ENCODE measurements at places on chromosomes 2 and 18. TPM values are rescaled to one million over a fixed set of nuclear protein-coding genes. Genes with fewer than 3 reads are reported as not detected.

GRCh38 chr2:108615480-108616090 is 81.3 kb downstream of the LIMS1 start:
- DNase-seq: no peak

DNA sequence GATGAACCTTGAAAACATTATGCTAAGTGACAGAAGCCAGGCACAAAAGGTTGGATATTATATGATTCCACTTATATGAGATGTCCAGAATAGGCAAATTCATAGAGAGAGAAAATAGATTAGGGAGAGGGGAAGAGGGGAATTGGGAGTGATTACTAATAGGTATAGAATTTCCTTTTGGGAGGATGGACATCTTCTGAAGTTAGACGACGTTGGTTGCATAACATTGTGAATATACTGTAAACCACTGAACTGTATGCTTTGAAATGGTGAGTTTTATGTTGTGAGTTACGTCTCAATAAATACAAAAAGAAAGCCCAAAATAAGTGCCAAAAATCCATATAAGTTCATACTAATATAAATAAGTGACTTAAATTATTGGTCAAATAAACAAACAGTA is 18.6 kb upstream of the CYP26B1 start:
- no peak for DNase-seq

GRCh38 chr2:189927823-189928222 is 134.7 kb downstream of the MSTN start:
- DNase-seq: no peak

GRCh38 chr18:61400716-61401115 is 67.5 kb downstream of the CDH20 start:
- DNase-seq: no peak

- no peak for DNase-seq
Measured at GRCh38 chr2:225074919-225075681, 32.8 kb upstream of the DOCK10 start.

RTP5 gene
- total RNA-seq: not detected

DNA sequence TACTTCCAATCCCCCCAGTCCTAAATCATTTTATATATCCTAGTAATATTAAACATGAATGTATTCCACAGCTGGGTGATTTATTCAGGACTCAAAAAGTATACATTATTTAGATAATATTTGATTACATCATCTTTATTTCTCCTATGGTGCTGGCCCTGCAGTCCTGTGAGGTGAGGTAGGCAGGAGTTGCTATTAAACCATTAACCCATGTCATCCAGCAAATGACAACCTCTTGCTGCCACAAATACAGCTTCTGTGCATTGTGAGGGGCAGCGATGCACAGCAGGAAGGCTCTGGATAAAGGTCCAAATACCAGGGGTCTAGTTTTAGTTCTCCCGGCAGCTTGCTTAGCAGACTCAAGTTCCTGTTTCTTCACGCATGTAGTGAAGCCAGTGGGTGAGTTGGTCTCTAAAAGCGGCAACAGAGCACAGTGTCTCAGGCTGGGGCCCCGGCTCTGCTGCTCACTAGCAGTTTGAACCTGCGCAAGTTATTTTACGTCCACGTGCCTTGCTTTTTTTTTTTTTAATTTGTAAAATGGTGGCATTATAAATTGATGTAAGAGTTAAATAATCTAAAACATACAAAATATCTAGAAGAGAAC is 36.1 kb downstream of the INSIG2 start:
- no peak for DNase-seq

ABCG8 gene
- total RNA-seq: 0.11 TPM

- peak; percentile 80 for DNase-seq
Measured at GRCh38 chr2:126886211-126886915, 12.3 kb upstream of the TEX51 start.

GRCh38 chr2:33153008-33153407 is 206.3 kb downstream of the LTBP1 start:
- no peak for DNase-seq

IL36B gene
- total RNA-seq: not detected

- DNase-seq: no peak
Measured at GRCh38 chr2:183666031-183666430, 541.8 kb downstream of the NUP35 start.

DNA sequence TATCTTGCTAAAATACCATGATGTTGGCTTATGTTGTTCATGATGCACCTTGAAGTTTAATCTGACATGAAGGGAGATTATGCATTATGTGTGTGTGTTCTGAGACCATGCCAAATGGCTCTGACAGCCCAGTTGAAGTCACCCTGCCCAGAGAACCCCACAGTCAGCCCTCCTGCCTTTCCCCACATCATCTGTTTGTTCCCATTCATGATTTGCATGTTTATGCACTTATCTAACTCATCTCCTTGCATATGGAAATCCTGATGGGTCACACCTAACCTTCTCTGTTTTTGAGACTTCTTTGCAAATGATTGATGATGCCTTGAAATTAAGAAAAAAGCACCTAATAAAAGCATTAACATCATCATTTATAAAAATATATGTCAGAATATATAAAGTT is 752.2 kb downstream of the GALR1 start:
- no peak for DNase-seq

GRCh38 chr18:7206217-7206616 is 24.7 kb upstream of the LRRC30 start:
- no peak for DNase-seq

DNA sequence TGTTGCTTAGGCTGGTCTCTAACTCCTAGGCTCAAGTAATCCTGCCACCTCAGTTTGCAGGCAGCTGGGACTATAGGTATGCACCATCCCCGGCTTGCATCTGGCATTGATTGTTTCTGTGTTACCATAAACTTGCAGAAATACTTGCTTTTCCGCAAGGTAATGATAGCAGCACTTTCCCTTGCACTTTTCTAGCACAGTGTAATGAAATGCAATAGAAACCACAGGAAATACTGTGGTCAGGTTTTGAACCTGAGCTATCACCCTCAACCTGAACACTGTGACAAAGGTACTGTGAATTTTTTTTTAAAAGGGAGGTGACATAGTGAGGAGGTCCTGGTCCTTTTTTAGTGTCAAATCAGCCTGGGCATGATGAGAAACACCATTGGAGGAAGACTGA is 38.3 kb downstream of the DHRS9 start:
- DNase-seq: no peak

DNA sequence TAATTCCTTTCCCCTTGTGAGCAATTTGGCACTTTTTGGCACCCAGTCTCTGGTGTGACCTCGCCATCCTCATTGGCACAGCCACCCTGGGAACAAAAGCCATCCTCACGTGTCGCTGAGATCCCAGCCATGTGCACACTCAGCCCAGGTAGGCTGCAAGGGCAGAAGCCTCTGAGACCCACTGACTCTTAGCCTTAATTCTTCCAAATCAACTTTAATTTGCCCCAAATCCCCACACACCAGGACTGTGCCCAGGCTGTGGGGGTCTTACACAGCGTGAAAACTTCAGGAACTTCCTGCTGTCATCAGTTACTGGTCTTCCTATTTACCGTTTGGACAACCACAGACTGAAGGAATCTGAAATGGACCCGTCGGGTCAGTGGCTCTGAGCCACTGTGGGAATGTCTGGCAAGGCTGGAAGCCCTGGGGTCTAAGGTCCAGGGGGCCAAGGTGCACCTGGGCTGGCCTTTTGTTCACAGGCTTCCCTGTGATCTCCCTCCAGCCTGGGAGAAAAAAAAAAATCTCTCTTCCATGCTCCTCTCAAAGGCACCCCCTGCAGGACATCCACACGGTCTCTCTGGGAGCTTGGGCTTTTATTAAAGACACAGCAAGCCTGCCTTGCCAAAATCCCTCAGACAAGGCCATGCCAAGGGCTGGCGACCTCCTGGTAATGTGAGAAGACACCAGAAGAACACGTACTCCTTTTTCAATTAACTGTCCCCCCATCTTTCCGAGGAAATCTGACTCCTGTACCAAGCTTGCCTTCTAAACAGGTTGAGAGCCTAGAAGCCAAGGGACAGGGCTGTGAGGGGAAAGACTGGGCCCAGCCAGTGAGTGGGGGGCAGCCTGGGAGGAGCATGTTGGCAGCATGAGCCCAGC is 42.1 kb upstream of the LAPTM4A start:
- peak; percentile 76 for DNase-seq

NGEF gene
- not detected for total RNA-seq

- no peak for DNase-seq
Measured at GRCh38 chr2:12642859-12643258, 73.9 kb upstream of the TRIB2 start.

- no peak for DNase-seq
Measured at GRCh38 chr2:210190345-210190744, 19.1 kb upstream of the KANSL1L start.

DNA sequence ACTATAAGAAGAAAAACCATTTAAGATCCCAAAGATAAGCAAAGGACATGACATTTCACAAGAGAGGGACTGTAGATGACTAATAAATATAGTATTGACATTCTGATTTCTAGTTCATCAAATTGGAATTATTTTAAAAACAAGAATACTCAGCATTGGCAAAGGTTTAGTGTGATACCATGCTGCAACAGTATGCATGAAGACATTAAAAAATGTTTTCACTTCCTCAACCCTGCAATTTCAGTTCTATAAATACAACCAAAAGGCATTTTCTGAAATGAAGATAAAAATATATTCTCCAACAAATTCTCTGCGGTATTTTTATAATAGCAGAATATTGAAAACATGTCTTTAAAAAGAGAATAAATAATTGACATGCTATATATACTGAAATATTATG is 2.1 kb downstream of the C2orf81 start:
- DNase-seq: no peak

MIB1 gene
- total RNA-seq: 16.5 TPM

DNA sequence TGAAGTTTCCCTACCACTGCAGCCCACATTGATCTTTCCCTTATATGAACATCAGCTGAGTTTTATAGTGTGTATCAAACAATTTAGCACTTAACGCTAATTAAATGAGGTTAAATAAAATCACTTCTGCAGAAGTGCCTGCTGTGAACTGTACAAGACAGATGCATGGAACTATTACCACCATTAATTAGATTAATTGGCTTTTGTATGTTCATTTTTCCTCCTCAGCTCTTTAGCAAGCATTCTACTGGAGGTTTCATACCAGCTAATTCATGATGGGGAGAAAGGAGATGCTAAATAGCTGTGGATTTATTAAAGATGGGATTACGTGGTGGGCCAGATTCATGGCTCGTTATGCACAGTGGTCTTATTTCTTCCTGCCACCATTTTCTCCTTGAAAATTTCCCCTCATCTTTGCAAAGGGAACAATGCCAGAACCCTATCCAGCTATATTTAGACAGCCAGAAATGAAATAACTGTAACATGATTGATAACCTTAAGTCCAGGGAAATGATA is 96.7 kb downstream of the CNTNAP5 start:
- no peak for DNase-seq

DNA sequence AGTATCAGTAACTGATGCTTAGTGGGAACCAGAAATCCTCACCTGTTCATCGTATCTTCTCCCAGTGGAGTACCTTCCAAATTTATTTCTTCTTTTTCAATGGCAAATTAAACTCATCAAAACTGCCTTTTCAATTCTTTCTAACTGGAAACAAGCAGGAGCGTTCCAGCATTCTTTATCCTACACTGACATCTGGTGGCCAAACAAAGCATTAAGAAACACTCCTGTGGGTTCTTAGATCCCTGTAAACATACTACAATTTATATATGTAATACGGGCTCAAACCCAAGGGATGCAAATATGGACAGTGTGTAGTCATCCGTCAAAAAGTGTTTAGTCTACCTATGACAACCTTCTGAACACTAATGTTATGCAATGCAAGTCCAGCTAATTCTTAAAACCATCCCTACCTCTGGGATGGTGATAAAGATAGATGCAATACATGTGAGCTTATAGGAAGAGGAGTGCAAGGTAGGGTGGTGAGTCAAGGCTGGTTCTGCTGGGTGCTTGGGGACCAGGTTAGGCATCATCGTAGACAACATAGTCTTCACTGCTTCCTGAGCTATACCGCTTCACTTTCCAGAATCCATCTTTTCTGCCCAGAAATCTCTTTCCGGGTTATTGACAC is 375.0 kb downstream of the CTNNA2 start:
- no peak for DNase-seq

KCNG2 gene
- total RNA-seq: not detected

GAL3ST2 gene
- not detected for total RNA-seq

- peak; percentile 64 for DNase-seq
Measured at GRCh38 chr18:63155169-63155852, 164.3 kb downstream of the BCL2 start.

CYP26B1 gene
- 4.4 TPM for total RNA-seq

- DNase-seq: no peak
Measured at GRCh38 chr2:239651859-239652258, 251.0 kb upstream of the HDAC4 start.

GRCh38 chr18:48422947-48423378 is 13.8 kb upstream of the ZBTB7C start:
- DNase-seq: no peak

DNA sequence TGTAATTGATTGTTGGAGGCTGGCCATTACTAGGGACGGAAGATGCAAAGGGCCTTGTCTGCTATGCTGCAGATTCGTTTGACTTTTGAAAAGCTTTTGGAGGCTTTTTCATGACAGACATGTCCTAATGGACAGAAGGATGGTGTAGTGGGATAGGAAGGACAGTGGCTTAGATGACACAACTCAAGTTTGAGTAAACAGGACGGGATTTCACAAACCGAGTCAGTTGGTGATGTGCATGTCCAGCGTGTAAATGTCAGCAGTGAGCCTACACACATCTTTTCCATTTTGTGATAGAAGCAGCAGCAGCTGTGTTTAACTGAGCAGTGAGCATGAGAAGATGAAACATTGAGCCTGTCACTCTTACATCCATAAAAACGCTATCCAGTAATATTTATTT is 76.0 kb downstream of the NCK2 start:
- no peak for DNase-seq

TIGD1 gene
- 1.7 TPM for total RNA-seq

NEU4 gene
- total RNA-seq: not detected

GRCh38 chr2:45797451-45798230 is 146.2 kb downstream of the PRKCE start:
- no peak for DNase-seq

GRCh38 chr2:67613227-67613626 is 216.1 kb downstream of the ETAA1 start:
- DNase-seq: no peak

DNA sequence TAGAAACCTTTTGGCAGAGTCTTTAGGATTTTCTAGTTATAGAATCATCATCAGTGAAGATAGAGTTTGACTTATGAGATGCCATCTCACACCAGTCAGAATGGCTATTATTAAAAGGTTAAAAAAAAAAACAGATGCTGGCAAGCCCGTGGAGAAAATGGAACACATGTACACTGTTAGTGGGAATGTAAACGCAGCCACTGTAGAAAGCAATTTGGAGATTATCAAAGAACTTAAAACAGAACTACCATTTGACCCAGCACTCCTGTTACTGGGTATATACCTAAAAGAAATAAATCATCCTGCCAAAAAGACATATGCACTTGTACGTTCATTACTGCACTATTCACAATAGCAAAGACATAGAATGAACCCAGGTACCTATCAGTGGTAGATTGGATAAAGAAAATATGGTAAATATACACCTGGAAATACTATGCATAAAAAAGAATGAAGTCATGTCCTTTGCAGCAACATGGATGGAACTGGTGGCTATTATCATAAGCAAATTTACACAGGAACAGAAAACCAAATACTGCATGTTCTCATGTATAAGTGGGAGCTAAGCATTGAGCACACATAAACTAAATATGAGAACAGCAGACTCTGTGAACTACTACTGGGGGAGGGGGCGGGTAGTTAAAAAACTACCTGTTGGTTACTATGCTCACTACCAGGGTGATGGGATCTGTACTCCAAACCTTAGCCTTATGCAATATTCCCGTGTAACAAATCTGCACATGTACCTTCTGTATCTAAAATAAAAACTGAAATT is 279.0 kb downstream of the KIAA1328 start:
- DNase-seq: no peak

CABLES1 gene
- 3.3 TPM for total RNA-seq

Measured in Right ventricle myocardium superior (tissue), 1 donor.